ENCODE measurements at places on chromosomes 7 and 10. TPM values are rescaled to one million over a fixed set of nuclear protein-coding genes. Genes with fewer than 3 reads are reported as not detected.

DNA sequence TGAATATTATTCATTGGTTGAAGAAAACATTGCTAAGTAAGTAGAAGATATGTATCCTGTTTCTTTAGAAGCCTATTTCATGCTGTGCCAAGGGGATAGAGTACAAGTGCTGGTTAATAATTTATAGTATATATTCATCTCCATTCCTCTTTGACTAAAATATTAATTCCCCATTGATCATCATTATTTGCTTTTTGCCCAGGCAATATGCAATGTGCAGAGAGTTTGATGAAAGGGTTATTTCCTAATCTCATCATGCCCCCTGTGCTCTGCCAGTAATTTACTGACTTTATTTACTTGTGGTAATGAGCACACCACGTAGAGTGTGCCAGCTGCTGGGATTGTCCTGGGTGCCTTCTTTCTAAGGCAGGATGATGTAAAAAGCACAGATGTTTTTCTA lies 180.9 kb downstream of the REEP3 start:
- no peak for DNase-seq

The GIMAP7 gene
- total RNA-seq = 0.37 TPM

DNA sequence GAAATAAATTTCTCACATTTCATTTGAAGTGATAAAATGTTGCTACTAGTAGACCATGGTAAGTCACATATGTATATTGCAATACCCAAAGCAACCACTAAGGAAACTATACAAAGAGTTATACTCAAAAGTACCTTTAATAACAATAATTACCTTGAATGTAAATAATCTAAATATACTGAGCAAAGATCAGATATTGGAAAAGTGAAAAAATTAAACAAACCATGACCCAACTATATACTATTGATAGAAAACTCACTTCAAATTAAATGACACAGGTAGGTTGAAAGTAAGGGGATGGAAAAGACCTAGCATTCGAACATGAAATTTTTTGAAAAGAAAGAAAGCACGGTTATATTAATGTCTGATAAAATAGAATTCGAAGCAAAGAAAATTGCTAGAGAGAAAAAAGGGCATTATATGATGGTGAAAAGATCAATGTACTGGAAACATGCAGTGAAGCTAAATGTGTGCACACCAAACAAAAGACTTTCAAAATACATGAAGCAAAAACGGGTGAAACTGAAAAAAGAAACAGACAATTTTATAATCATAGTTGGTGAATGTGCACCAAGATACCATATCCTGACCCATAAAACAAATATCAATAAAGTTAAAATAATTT lies 29.1 kb downstream of the TFPI2 start:
- no peak for DNase-seq

- DNase-seq = no peak
Measured at GRCh38 chr10:1668399-1668798, 68.9 kb downstream of the ADARB2 start.

DNA sequence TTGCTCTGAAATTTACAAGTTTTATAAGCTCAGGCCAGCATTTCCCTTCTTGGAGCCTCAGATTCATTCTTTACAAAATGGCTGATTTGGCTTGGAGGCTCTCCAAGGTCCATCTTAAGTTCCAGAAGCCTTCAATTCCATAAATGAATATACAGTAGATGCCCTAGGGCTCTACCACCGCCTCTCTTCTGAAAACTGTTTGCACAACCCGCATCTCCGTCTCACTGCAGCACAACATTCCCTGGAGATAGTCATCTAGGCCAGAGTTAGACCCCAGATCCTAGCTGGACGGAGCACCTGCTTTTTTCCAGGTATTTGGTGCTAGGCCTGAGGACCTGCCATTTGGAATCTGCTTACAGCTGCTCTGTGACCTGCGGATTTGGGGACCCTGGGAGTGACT lies 50.5 kb upstream of the NRP1 start:
- no peak for DNase-seq

DNA sequence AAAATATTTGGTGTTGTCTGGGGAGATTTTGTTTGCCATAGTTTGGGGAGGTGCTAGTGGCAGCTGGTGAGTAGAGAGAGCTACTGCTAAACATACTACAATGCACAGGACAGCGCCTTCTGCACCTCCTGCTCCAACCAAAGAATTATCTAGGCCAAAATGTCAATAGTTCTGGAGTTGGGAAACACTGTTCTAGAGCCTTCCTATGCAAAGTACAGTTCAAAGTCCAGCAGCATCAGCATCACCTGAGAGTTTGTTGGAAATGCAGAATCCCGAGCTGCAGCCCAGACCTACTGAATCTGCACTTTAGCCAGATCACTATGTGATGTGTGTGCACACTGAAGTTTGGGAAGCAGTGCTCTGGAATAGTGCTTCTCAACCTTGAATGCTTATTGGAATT lies 290.7 kb downstream of the TCF7L2 start:
- DNase-seq = no peak

- no peak for DNase-seq
Measured at GRCh38 chr7:151124899-151125399, 38.7 kb downstream of the AGAP3 start.

DNA sequence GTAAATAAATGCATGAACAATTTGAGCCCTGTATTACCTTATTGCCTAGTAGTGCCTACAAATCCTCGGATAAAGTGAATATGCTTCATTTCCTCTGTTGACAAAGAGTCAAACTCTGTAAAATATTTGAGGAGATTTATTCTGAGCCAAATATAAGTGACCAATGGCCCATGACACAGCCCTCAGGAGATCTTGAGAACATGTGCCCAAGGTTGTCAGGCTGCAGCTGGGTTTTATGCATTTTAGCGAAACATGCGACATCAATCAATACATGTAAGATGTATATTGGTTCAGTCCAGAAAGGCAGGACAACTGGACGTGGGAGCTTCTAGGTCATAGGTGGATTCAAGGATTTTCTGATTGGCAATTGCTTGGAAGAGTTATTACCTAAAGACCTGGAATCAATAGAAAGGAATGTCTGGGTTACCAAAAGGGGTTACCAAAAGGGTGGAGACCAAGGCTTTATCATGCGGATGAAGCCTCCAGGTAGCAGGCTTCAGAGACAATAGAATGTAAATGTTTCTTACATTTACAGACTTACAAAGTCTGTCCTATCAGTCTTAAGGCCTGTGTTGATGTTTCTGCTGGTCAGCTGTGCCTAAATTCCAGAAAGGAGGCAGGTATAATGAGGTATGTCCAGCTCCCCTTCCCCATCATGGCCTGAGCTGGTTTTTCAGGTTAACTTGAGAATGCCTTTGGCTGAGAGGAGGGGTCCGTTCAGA lies 220.1 kb upstream of the FZD1 start:
- DNase-seq = no peak

DNA sequence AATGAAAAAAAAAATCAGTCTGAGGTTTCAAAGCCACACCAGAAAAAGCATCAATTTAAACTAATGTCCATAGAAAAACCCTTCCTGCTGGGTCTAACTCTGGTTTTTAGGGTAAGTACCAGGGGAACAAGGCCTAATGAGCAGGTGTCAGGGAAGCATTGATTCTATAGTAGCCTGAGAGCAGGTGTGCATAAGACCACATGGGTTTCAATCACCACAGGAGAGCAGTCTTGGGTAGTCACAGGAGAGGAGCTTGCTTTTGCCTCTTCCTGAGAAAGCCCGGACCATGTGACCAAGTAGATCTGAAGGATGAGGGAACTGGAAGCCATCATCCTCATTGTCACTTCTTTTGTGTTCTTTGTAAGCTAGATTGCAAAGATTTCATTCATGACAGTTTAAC lies 66.3 kb upstream of the AGK start:
- no peak for DNase-seq

DNA sequence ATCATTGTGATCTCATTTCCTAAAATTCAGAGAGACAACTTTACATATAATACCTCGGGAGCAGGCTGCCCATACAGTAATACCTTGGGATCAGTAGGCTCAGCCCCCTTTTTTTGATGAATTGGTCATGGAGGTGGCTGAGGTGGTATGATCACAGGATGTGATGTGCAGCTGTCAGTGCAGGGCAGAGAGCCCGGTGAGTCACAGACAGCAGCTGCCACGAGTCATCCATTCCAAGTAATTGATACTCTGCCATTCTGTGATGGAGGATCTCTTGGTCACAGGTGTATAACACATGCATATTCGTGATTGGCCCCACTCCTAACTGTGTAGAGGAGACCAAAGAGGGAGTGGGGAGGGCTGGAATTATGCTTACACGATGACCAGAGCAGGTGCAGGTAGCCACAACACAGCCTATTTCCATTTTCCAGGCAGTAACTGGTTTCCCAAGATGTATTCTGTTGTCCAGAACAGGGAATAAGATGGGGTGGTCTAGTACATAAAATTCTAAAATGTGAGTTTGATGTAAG lies 14.1 kb downstream of the NRCAM start:
- no peak for DNase-seq

DNA sequence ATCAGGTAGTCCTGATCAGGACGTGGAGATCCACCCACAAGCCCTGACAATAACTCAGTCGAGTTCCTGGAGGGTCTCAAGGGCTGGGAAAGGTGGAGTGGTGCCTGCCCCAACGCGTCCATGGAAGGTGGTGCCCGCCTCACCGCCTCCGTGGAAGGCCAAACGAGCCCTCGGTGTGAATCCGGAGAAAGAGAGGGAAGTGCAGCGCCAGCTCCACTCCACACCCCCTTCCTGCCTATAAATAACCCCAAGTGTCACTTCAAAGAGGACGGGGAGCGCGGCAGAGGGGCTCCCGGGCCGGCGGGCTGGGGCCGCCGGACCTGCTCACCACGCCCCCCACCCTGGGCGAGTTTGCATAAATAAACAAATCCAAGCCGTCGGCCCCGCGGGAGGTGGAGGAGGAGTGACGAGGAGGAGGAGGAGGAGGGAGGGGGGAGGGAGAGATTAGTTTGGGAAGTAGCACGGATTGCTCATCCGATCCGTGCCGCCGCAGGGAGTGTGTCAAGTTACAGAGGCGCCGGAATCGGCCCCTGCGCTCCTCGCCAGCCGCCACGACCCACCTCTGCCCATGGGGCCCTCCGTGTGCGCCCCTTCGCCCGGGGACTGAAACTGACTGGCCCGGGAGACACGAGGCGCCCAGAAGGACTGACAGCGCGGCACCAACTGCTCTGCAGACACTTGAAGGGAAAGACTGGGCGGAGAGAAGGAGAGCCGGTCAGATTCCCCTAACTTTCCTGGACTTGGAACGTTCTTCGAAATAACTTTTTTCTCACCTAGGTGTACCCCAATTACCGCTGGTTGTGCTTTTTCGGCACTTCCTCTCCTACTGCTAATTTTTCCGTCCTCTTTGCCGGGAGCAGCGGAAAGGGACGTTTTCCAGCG lies at the start of gene COL13A1:
Gene COL13A1, plus strand, starts transcription at position 473 of the 882 bp plus-strand sequence. CDS start 518 bp downstream, outside the sequence.
- DNase-seq = peak; percentile 88
